AG04449 (cell line): ENCODE measurements at places on chromosomes 3 and 15.

- no peak for DNase-seq
Observed at GRCh38 chr3:13860001-13860400, 19.9 kb downstream of the WNT7A start.

- no peak for DNase-seq
Observed at GRCh38 chr15:28104326-28104725, 5.2 kb upstream of the OCA2 start.

- DNase-seq = no peak
Observed at GRCh38 chr3:12401208-12401607, 83.1 kb upstream of the TSEN2 start.

DNA sequence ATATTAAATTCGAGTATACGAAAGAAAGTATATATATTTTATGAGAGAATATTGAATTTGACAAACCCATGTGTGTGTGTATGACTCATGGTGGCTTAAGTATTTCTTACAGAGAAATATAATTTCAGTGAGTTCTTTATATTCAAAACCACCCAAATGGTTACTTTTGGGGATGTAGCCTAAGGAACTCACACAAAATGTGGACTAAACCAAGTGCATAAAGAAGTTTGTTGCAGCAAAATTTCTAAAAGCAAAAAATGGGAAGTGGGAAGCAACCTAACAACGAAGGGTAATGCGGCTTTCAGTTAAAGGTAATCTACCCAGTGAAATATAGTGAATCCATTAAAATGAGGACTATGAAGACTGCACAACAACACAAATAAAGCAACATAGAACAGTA lies 277.1 kb downstream of the EDEM1 start:
- DNase-seq = no peak

DNA sequence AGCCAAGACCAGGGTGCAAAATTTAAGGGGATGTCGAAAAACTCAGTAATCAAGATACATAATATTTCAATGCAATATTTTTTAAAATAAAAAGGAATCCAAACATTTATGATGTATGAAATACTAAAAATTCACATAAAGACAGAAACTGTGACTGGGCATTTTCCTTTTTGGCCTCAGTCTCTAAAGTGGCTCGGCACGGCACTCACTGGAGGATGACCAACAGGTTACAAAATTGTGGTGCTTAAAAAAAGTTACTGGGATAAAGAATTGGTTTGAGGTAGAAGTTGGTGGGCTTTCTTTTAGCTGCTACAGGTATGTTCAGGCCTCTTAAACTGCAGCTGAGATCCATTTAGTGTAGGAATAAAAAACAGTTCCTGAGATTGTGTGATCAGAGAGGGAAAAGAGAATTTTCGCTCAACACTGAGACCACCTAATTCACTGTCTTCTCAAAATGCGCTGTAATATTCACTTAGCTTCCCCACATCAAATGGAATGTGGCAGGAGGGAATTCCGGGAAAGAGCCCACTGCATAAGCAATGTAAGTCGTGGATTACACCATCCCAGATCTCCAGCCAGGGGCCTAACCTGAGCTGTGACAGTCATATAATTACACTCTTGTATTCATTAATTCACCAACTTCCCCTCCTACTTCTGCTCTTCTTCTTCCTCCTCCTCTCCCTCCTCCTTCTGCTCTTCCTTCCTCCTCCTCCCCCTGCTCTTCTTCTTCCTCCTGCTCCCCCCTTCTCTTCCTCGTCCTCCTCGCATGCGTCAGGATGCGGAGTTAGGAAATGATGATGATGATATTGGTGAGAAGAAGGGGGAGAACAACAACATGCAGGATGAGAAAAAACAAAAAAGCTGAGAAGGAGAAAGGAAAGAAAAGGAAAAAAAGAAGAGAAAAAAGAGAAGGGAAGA lies 45.9 kb downstream of the HES1 start:
- DNase-seq = no peak
